Tongue (tissue), 3 donors: ENCODE measurements at places on chromosomes 2 and 18.

DNA sequence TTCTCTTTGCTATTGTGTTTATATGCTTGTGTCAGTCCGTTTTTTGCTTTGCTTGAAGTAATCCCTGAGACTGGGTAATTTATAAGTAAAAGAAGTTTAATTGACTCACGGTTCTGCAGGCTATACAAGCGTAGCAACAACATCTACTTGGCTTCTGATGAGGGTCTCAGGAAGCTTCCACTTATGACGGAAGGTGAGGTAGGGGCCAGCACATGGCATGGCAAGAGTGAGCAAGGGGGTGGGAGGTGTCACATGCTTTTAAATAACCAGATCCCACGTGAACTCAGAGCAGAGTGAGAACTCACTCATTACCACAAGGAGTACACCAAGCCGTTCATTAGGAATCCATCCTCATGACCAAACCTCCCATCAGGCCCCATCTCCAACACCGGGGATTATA is 540.3 kb downstream of the TDRD15 start:
- no peak for DNase-seq

GRCh38 chr2:2187196-2187595 is 143.9 kb downstream of the MYT1L start:
- no peak for DNase-seq

- DNase-seq: peak; percentile 35
Observed at GRCh38 chr2:200185628-200186000, 120.9 kb upstream of the SPATS2L start.

GRCh38 chr18:63427558-63427957 is 5.3 kb upstream of the VPS4B start:
- no peak for DNase-seq

GRCh38 chr2:74259191-74259590 is 60.8 kb downstream of the MTHFD2 start:
- no peak for DNase-seq

- DNase-seq: peak; percentile 91
Observed at GRCh38 chr18:25467226-25467987, 115.4 kb upstream of the ZNF521 start.

- DNase-seq: no peak
Observed at GRCh38 chr2:130850788-130851623, 14.3 kb downstream of the ARHGEF4 start.

DNA sequence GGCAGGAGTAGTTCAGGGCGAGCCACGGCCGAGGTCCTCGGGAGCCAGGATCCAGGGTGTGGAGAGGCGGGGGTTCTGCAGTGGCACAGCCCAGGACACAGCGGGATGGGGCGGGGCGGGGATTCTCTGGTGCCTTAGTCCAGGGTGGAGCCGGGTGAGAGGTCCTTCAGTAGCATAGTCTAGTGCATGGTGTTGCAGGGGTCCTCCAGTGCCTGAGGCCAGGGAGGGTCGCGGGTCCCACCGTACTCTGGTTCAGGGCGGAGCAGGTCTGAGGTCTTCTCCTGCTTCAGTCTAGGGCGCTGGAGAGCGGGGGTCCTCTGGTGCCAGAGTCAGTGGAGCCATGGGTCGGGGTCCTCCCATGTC is 131.1 kb downstream of the CCDC74A start:
- no peak for DNase-seq

DNA sequence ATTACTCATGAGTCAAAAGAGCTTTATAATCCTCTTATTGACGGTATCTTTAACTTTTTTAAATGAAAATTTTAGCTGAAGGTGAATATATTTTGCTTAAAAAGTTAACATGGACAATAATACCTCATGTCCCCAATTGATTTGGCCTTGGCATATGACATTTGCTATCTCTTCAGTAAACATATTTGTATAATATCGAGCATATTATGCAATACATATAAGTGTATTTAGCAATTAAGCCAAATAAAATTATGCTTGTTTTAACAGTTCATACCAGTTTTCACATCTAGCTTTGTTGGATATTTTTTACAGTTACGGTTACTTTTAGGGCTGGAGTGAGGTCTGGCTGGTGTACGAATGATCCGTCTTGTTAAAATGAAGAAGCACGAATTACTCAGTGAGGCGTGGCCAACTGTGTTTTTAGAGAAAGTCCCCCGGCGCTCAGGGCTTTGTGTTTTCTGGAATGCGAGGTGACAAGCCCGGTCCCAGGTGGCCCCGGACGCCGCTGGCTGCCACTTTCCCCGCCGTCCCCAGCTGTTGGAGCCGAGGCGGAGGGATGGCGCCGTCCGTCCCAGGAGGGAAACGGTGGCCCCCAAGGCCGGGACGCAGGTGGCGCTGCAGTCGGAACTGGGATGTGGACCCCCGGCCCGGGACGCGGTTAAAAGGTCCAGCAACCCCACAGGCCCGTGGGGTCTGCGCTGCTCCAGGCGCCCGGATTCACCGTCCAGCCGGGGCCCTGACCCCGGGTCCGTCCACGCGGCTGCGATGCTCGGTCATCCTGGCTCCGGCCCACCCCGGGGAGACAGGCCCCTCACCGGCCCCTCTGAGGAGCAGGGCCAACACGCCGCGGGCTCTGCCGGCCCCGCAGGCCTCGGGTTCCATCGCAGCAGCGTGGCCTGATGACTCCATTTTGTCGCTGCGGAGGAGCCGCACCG is 41.3 kb downstream of the TMEM18 start:
- DNase-seq: no peak

DNA sequence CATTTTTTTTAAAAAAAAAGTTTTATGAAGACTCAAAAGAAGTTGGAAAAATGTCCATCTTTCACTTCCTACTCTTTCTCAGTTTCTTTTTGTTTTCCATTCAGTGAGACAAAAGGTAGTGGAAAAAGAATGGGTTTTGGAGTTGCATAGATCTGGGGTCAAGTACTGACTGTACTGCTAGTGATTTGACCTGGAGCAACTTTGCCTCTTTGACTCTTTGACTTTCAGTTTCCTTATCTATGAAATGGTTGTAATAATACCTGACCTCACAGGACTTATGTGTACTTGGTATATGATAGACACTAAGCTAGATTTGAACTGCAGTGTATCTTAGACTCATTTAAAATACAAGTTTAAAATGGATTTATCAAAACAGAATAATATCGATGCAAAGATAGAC is 3.5 kb upstream of the KCNE4 start:
- no peak for DNase-seq

- no peak for DNase-seq
Observed at GRCh38 chr2:136206613-136207012, 88.7 kb upstream of the CXCR4 start.

GRCh38 chr2:16425462-16426336 is 239.9 kb downstream of the CYRIA start:
- DNase-seq: peak; percentile 75

GRCh38 chr2:43127941-43128558 is 98.4 kb downstream of the ZFP36L2 start:
- DNase-seq: no peak

DNA sequence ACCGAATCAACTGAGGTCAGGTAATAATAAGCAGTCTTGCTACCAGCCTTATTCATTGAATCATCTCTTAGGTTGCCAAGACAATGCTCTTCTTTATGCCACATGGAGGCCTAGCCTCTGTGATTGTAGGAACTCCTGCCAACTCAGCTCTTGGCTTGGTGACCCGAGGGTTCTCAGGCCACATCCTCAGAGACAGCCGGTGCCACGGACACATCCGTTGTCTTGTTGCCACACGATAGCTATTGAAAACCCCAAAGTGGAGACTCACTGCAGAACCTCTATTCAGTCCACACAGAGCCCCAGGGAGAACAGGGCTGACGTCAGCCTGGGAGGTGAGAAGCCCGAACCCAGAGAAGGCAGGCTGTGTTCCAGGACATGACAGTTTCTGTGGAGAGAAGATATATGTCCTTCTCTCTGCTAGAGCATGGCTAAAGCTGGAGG is 53.5 kb upstream of the TGFA start:
- DNase-seq: no peak

- DNase-seq: no peak
Observed at GRCh38 chr2:173124441-173124840, 48.8 kb downstream of the MAP3K20 start.
